Fibroblast of skin of back (primary cell): ENCODE measurements at places on chromosomes 1 and 21.

- DNase-seq = no peak
These were observed at the start of gene GNG4 for GRCh38 chr1:235649368-235650163. GNG4 (minus strand) TSS chr1:235649784; CDS start chr1:235583838, 65,946 bp downstream.

DNA sequence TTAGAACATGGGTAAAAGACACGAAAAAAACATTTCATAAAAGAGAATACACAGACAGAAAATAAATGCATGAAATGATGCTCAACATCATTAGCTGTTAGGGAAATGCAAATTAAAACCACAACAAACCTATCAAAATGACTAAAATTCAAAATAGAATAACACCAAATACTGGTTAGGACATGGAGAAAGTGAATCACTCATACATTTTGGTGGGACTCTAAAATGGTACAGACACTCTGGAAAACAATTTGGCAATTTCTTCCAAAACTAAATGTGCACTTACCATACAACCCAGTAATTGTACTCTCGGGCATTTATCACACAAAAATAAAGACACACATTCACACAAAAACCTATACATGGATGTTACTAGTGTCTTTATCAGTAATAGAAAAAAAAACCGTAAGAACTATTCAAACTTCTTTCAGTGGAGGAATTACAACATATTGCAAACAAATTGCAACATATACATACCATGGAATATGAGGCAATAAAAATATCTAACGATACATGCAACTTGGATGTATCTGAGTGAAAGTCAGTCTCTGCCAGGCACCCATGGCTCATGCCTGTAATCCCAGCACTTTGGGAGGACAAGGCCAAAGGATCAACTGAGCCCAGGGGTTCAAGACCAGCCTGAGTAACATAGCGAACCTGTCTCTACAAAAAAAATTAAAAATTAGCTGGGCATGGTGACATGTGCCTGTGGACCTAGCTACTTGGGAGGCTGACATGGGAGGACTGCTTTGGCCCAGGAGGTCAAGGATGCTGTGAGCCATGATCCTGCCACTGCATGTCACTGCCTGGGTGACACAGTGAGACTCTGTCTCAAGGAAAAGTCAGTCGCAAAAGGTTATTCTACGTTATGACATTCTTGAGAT lies 19.6 kb downstream of the HSF2BP start:
- peak; percentile 65 for DNase-seq

GRCh38 chr1:157088607-157089006 lies 11.0 kb downstream of the ETV3L start:
- no peak for DNase-seq

DNA sequence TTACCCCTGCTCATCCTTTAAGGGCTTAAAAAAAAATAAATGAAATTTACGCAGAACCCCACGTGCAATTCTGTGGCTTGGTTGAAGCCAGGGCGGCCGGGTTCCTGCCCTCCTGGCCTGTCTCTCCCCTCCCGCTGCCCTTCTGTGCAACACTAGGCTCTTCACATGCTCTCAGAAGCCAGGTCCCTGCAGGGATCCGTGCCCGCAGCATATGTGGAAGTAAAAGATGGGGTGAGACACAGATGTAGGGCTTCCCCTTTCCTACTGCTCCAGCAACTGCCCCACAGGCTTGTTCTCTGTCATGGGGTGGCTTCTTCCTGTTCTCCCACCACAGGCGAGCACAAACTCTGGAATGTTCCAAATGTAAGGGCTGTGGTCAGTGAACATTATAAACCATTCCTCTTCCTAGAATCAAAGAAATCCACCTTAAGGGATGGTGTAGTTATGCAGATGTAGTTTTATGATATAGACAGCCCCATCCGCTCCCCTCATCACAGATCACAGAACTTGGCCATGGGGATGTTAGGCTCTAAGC lies 535.4 kb downstream of the KIF26B start:
- DNase-seq = peak; percentile 23

GRCh38 chr1:29784276-29785136 lies 548.2 kb downstream of the PTPRU start:
- DNase-seq = no peak

DNA sequence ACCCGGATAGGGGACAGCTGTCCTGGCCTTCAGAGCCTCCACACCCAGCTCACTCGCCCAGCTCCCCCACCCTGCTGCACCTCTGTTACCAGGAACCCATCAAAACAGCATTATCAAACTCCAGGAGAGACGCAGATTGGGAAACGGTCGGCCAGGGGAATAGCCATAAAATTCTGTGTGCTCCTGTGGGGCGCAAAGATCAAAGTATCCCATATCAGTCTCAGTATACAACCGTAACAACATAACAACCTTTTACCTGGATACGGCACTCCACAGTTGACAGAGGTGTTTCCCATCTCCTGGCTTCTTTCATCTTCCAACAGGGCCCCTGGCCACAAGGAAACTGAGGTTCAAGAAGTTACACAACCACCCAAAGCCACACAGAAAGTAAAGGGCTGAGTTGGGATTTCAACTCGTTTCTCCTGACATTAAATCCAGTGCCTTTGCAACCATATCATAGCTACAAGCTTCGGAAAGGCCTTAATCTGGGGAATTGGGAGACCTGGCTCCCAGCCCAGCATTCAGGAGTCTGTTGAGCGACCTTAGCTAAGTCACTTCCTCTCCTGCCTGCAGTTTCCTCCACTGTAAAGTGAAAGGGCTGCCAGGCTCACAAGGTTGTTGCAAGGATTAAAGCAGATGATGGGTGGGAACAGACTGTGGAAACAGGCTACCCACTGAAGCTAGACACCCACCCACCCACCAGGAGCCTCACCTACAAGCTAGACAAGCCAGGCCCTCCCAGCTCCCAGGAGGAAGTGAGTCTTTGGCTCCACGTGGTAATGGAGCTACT lies 8.1 kb upstream of the EPHB2 start:
- no peak for DNase-seq

GRCh38 chr1:1122078-1122811 lies 6.4 kb upstream of the C1orf159 start:
- peak; percentile 68 for DNase-seq

DNA sequence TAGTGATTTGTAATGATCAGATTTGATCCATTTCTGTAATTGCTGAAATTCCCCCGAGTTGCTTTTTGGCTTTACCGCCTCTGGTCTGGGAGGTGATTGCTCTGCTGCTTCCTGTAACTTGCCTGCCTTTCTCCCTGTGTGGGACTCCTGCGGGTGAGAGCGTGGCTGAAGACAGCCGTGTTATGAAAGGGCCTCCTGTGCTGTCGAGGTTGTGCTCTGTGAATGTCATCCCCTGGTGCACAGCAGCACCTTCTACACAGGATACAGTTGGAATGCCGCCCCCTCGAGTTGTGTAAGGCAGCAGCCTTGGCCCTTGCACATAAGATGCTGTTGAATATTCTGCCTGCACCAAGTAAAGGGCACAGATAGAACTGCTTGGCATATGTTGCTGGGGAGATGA lies 5.9 kb downstream of the SOD1 start:
- DNase-seq = no peak

GRCh38 chr1:187646536-187647107 lies 817.9 kb downstream of the PLA2G4A start:
- no peak for DNase-seq

- no peak for DNase-seq
These were observed 12.6 kb downstream of the NHLH2 start for GRCh38 chr1:115828101-115829022.

DNA sequence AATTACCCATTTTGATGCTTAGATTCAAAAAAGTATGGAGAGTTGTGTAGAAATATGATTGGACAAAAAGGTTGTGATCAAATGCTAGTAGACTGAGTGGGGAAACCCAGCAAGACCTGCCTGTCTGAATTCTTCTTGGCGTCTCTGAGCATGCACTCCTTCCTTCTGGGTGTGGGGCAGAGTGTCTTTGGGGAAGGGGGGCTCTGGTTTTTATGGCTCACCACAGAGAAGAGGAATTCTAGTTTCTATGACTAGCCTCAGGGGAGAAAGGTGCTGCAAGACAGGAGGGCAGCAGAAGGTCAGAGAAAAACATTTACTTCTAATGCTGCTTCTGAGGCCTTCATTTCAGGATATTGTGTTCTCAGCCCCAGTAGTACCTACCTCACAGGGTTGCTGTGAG lies 33.9 kb upstream of the PIGC start:
- no peak for DNase-seq

- DNase-seq = no peak
These were observed 30.4 kb upstream of the DISP3 start for GRCh38 chr1:11448373-11449099.

- peak; percentile 56 for DNase-seq
These were observed 195.0 kb upstream of the OLFM3 start for GRCh38 chr1:102191723-102192122.

DNA sequence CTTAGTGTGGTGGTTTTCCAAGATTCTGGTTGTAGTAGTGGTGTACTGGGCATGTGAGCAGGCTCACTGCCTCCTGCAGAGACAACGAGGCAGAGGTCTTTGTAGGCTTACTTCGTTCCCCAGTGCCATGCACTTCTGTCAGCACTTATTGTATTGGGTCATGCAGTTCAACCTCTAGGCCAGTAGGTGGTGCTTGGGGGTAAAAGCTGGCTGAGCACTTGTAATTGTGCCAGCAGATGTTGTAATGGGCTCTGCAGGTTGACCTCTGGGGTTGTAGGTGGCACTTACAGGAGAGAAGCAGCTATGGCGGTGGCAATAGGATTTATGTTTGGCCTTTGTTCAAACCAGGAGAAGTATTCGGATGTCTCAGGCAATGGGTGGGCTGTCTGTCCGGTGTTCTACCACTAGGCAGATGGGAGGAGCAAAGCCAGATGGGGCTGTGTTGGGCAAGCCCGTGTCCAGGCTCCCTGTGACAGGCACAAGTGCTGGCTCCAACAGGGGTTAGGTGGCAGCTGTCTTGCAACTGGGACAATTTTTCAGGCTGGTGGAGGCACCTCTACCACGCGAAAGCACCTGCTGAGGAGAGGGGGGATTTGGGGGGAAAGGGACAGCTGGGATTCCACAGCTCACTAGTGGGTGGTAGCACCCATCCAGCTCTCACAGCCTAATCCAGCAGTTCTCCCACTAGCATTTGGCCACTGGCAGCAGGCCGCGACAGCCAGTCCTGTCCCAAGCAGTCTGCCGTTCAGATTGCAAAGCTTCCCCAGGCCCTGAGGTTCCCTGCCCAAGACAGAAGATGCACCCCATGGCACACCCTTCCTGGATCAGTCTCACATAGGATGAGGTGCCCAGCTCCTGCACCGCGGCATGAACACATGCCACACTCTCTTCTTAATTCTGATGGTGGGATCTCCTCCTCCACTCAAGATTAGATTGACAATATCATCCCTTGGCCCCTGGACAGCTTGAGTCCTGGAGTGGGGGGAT lies 274.5 kb downstream of the CTH start:
- DNase-seq = peak; percentile 63

- peak; percentile 12 for DNase-seq
These were observed 6.5 kb downstream of the NR0B2 start for GRCh38 chr1:26907071-26907917.

- DNase-seq = no peak
These were observed 572 bp downstream of the CYB5RL start for GRCh38 chr1:54199151-54199764.

GRCh38 chr1:95388031-95388430 lies 154.0 kb downstream of the RWDD3 start:
- no peak for DNase-seq

GRCh38 chr1:211952299-211952698 lies 83.1 kb downstream of the INTS7 start:
- no peak for DNase-seq

GRCh38 chr1:202146279-202146678 lies 1.7 kb upstream of the ARL8A start:
- no peak for DNase-seq
